Fibroblast of lung (primary cell): ENCODE measurements at places on chromosomes 1 and 21. TPM values are rescaled to one million over a fixed set of nuclear protein-coding genes. Genes with fewer than 3 reads are reported as not detected.

- DNase-seq, result no peak
These were observed 25.1 kb downstream of the RRP1B start for GRCh38 chr21:43684424-43684823.

GRCh38 chr1:31815307-31815645 is 546 bp downstream of the SPOCD1 start:
- no peak for DNase-seq

- no peak for DNase-seq
These were observed 34.7 kb downstream of the RGSL1 start for GRCh38 chr1:182484531-182485257.

DNA sequence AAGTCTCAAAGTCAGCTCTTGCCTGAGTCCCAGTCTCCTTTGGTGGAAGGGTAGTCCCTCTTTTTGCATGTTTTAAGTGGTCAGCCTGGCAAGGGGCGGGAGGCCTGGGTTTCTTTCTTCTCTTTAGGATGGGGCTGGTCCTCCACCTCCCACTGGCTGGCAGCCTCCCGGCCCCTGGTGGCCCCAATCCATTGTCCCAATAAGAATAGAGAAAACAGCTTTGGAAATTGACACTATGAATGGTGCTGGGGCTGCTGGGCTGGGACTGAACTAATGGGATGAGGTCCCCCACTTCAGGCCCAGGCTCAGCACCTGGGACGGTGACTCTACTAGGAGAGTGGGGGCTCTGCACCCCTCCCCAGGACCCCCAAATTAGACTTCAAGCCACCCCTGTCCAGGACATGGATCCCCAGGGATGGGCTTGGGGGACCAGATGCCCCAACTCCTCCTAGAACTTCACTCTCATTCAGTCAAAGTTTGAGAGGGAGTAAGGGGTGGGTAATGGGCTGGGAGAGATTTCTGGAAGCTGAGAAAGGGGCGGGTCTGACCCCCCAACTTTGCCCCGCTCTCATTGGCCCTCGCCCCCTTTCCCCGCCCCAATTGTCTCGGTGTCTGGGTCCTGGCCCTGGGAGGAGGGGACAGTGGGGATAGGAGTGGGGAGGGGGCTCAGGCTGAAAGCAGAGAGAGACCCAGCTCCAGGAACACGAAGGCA is 18.2 kb downstream of the SLC27A3 start:
- no peak for DNase-seq

DNA sequence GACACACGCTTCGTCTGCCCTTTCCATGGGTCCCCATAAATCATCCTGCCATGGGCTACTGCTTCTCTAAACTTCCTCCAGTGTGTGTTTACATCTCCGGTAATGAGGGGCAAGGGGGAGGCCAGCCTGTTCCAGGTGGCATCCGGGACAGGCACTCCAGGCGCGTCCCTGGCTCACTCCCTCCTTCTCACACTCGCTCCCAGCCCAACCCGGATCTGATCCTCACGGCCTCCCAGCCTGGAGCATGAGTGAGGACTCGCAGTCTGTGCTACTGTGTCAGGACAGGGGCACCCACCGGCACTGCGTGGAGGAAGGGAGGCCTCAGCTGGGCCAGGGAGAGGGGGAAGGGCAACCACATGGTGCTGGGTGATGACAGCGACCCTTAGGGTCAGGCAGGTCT is 225.4 kb downstream of the TRABD2B start:
- no peak for DNase-seq

DNA sequence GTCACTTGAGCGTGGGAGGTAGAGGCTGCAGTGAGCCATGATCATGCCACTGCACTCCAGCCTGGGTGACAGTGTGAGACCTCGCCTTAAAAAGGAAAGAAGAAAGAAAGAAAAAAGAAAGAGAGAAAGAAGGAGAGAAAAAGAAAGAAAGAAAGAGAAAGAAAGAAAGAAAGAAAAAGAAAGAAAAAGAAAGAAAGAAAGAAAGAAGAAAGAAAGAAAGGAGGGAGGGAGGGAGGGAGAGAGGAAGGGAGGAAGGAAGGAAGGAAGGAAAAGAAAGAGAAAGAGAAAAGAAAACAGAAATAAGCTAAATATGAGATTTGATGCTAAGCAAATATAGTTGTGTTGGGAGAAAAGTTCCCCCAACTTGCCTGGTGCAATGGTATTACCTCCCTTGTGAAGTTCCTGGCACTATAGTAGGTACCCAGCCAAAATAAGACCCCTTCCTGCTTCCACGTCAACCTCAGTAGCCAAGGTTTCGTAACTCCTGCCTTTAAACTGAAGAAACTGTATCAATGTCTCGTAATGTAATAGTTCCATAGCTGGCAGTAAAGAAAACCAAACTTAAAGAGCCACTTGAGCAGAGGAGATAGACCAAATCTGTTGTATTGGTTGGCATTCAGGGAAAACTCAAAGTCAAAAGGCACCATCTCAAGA is 88.1 kb upstream of the HNRNPU start:
- no peak for DNase-seq

DNA sequence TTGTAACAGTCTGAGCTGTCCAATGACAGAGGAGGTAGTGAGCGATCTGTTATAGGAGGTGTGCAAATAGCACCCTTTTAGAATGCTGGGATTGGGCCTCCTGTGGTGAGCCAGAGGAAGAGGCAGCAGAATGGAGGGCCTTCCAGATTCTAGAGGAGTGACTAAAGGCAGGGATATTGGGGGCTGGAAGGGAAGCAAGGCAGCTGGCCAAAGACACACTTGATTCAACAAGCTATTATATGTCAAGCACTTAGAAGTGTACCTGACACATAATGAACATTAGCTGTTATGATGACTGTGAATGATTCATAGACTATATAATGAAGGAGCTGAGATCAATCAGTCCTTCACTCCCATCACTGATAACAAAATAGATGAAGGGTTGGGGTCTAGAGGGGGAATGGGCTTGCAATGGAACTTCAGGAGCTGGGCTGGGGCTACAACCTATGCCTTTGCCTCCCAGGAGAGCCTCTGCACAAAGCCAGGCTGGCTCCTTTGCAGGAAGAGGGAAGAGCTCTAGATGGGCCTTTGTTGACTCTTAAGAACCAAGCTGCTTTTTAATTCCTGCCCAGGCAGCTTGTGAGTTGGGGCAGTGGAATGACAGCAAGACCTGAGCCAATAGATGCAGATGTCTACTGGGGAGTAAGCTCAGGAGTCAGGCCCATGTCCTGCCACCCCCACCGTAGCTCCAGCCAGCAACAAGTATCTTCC is 2.3 kb upstream of the MKNK1 start:
- DNase-seq, result peak; percentile 51

Gene PDZK1IP1
- total RNA-seq, result not detected in 2 replicates

GRCh38 chr1:56329970-56330369 is 249.4 kb downstream of the PLPP3 start:
- DNase-seq, result peak; percentile 54

Gene OR2L5
- total RNA-seq, result not detected in 2 replicates

DNA sequence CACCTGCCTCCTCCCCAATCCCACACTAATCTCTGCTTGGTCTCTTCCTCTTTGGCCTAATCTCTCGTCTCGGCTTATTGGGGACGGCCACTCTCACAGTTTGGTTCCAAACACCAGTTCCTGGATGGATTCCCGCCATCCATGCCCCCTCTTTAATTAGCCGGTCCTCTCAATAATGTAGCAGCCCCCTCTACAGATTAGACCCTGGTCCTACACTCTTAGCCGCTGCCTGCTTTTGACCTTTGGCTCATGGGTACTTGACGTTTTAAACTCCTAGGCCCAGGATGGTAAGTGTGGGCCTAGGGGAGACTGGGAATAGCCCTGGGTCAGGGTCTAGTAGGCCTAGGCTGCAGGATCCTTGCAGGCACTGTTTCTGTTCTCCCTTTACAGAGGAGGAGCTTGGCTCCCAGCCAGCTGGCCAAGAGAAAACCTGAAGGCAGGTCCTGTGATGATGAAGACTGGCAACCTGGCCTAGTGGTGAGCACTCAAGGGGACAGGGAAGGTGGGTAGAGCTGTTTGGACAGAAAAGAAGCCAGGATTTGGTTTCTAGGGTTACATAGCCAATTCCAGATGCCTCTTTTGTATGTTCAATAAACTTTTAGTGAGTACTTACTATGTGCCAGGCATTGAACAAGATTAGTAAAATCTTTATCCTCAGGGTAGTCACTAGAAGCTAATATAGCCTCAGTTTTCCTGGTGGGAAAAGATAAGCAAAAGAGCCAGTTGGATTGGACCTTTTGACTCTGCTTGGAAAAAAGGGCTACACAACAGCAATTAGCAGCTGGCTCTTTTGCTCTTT is 758 bp downstream of the RAD54L start:
- DNase-seq, result no peak

GRCh38 chr1:23751050-23751814 is 8.0 kb downstream of the ELOA start:
- DNase-seq, result peak; percentile 26

GRCh38 chr1:21295002-21295401 is 4.7 kb upstream of the ECE1 start:
- no peak for DNase-seq

Gene RRAGC
- total RNA-seq, result 21.1 and 27.4 TPM in 2 replicates

Gene CR2
- not detected in 2 replicates for total RNA-seq

Gene MIA3
- 53.2 and 68.0 TPM in 2 replicates for total RNA-seq

GRCh38 chr1:101507547-101507971 is 270.7 kb downstream of the S1PR1 start:
- DNase-seq, result no peak

- no peak for DNase-seq
These were observed 12.9 kb upstream of the LEMD1 start for GRCh38 chr1:205434738-205435137.

GRCh38 chr1:34369701-34370455 is 193.2 kb downstream of the C1orf94 start:
- no peak for DNase-seq

GRCh38 chr1:92026806-92027205 is 3.0 kb upstream of the EPHX4 start:
- DNase-seq, result no peak

GRCh38 chr1:183783342-183783741 is 21.6 kb upstream of the RGL1 start:
- no peak for DNase-seq

DNA sequence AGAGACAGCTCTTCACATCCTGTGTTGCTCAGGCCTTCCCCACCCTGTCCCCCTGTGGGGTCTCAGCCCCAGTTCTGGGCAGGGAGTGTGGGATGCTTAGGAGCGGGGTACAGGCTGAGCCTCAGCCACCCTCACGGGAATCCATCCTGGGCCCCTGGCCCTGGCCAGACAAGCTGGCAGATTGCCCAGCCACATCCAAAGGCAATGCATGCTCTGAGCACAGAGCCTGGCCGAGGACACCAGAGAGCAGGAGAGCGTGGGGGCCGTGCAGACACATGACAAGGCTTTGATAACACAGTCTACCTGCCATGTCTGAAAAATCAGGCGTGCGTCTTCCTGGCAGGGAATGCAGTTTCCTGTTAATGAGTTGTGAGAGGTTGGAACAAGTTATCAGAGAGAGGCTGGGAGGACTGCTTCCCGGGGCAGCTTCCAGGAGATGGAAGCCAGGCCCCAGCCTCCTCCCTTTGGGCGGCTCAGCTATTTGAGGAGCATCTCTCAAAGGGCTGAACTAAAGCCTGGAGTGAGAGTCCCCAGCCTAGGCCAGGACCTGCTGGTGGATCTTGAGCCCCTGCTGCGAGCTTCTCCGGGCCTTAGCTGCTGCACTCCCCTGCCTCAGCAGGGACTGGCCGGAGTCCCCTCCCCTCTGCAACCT is 72.2 kb upstream of the SELENON start:
- peak; percentile 23 for DNase-seq

DNA sequence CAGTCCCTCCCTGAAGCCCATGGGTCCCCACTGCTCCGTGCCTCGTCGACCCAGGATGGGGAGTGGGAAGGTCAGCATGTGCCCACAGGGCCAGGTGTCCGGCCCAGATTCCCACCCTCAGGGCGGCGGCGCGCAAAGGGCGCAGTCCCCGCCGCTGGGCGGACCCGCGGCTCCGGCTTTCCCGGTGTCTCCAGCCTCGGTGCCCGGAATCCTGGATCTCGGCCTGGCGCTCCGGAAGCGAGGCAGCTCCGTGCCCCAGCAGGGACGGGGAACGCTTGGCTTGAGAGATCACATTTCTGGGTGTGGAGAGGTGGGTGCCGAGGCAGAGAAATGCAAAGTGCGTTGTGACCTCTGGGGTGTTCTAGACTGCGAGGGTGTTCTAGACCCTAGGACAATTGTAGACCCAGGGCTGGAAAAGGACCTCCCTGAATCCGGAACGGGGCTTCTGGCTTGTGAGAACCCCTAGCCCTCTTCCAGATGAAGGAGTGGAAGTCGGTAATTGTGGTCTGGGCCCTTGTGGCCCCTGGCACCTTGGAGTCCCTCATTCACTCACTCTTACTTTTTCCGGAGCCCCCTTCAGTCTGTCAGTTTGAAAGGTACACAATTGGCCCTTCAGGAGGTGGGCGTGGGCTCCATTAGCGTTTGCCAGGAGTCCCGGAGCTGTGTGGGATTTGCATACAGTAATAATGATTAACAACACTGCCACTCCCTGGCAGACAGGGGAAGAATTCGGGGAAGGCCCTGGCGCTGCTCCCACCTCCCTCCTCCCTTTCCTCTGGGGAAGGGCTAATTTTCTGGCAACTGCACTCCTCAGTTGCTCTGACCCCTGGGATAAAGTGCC is 1.6 kb upstream of the KCND3 start:
- peak; percentile 36 for DNase-seq

Gene ASTN1
- under 0.01 and 0.17 TPM in 2 replicates for total RNA-seq

Gene RNF186
- total RNA-seq, result not detected in 2 replicates

GRCh38 chr1:24939675-24940193 is 9.7 kb upstream of the RUNX3 start:
- no peak for DNase-seq

DNA sequence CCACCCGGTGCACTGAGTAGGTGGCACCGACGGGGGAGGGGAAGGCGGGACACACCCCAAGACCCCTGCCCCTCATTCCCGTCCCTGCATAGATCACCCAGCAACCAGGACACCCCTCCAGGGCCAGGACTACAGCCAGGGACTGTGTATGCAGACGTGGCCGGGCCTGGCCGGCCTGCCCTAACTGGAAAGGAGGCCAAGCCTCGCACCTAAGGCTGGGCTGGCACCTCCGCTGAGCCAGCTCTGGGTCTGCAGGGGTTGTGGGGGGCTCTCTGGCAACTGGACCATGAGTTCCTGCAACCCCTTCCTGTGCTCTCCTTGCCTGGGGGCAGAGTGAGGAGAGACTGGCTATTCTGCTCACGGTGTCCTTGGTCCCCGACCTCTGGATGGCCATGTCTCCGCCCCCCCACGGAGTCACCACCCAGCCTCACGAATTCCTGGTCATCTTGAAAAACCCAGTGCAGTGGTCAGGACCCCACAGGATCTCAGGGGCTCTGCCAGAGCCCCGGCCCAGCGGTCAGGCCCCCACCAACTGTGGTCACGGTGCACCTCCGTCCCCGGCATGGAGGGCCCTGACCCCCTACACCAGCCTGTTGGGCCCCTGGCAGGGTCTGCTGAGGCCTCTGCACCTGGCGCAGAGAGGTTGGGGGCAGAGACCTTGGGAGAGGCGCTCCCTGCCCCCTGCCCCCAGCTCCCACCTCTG is 1.1 kb upstream of the FNDC10 start:
- DNase-seq, result no peak

Gene VAV3
- under 0.01 TPM in 1 of 2 replicates, not detected in the other for total RNA-seq

- no peak for DNase-seq
These were observed 90.9 kb downstream of the PIK3R3 start for GRCh38 chr1:46041551-46041950.

Gene RIMKLA
- under 0.01 TPM in 2 replicates for total RNA-seq

Gene S1PR1
- total RNA-seq, result 10.4 and 16.7 TPM in 2 replicates
